Hematopoietic multipotent progenitor cell treated with erythropoietin and hydrocortisone succinate and interleukin-3 and kit ligand, for 17 days (in vitro differentiated cells): ENCODE measurements at places on chromosomes 16 and 17.

DNA sequence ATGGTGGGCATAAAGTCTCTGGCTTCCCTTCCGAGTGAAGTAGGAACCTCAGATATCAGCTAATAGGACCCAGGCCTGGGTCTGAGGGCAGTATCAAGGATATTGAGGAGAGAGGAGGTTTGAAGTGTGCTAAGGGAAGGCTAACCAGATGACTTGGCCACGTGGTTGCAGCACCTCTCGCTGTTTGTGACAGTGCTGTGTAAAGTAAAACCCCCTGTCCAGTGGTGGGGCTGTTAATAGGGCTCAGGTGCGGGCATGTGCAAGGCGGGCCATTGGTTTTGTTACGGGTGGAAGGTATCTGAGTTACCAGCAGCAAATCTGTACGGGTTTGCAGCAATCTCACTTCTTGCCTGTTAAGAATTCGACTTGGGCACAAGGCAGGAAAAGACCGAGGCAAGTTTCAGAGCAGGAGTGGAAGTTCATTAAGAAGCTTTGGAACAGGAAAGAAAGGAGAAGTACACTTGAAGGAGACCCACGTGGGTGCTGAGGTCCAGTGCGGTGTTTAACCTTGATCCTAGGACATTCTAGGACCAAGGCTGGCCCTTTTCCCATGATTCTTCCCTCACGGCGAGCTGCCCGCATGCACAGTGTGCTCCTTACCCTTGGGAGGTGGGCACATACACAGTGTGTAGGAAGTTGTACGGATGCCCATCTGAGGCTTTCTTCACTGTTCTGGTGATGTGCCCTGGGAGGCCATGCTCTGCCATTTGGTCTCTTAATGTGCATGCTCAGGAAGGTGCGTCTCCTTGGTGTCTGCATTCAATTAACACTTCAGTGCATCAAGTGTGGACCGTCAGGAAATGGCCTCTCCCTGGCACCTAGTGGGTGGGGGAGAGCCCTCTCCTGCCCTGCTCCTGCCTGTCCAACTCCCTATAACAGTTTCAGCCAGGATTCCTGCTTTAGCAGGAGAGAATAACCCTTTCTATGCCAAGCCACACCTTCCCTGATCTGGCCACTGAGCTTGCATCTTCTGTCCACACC lies 20.3 kb downstream of the SGF29 start:
- DNase-seq = no peak

DNA sequence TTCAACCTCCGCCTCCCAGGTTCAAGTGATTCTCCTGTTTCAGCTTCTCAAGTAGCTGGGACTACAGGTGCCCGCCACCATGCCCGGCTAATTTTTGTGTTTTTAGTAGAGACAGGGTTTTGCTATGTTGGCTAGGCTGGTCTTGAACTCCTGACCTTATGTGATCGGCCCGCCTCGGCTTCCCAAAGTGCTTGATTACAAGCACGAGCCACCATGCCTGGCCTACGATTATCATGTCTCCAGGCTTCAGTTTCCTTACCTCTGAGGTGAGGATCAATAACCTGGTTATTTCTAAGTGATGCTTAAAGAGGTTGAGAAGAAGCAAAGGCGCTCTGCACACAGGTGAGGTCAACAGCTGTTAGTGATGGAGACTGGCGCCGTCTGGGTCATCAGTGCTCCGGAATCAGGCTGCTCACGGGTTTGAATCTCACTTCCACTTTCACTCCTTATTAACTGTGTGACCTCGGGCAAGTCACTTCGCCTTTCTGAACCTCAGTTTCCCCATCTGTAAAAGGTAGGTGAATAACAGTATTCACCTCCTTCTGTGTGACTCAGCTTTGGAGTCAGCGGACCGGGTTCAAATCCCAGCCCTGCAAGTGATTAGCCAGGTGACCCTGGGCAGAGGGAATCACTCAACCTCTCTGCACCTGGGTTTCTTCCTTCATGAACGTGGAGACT lies 745 bp upstream of the ABCC1 start:
- no peak for DNase-seq

- DNase-seq = no peak
These were observed 24.4 kb downstream of the IRF8 start for GRCh38 chr16:85923153-85924021.

DNA sequence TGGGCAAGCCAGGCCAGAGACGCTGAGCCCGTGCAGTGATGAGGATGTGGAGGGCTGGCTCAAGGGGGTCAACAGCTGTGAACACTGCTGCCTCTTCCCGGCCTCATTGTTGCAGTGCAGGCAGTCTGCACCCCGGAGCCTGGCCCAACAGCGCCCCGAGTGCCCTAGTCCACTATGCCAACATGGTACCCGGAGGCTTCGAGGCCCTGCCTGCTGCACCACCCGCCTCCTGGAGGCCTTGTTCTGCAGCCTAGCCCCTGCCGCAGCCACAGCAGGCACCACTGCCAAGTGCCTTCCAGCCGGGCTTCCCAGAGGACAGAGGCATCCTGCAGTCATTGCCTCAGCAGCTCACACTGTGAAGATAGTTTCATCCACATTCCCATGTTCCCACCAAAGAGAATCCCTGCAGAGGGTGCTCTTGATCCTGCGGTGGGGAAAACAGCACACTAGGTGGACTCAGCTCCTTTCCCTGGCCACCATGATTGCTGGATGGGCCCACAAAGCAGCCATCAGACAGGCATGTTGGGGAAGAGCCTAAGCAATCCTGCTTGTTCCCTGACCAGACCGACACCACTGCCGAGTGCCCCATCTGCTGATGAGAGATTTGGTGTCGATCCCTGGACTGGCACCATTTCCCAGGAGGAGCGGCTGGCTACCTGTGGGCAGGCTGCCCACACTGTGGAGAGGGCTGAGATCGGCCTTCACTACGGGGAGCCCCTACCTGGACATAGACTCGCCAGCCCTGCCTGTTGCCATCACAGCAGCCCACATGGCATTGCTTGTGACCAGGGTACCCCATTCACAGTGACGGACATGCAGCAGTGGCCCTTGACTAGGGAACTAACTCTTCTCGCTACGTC lies 44.9 kb downstream of the USP22 start:
- DNase-seq = no peak

DNA sequence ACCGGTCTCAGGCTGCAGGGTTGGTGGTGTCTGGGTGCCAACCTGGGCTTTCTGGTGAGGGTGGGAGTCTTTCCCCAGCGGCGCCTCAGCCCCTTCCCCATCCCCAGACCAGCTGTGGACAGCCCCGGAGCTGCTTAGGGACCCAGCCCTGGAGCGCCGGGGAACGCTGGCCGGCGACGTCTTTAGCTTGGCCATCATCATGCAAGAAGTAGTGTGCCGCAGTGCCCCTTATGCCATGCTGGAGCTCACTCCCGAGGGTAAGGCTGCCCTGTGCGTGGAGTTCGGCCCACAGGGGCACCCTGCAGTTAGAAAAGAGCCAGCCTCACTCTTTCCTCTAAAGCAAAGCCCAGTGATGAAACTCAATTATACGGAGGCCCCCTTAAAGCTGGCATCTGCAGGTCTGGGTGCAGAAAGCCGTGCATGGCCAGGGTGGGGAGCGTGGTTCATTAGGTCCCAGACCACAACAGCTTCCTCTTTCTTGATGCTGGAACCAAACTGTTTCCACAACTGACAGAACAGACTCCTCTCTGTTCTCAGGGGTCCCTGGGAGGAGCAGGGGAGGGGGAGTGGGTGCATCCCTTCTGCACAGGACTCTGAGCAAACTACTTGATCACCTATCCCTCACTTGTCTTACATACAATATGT lies 10.7 kb downstream of the GUCY2D start:
- DNase-seq = no peak

DNA sequence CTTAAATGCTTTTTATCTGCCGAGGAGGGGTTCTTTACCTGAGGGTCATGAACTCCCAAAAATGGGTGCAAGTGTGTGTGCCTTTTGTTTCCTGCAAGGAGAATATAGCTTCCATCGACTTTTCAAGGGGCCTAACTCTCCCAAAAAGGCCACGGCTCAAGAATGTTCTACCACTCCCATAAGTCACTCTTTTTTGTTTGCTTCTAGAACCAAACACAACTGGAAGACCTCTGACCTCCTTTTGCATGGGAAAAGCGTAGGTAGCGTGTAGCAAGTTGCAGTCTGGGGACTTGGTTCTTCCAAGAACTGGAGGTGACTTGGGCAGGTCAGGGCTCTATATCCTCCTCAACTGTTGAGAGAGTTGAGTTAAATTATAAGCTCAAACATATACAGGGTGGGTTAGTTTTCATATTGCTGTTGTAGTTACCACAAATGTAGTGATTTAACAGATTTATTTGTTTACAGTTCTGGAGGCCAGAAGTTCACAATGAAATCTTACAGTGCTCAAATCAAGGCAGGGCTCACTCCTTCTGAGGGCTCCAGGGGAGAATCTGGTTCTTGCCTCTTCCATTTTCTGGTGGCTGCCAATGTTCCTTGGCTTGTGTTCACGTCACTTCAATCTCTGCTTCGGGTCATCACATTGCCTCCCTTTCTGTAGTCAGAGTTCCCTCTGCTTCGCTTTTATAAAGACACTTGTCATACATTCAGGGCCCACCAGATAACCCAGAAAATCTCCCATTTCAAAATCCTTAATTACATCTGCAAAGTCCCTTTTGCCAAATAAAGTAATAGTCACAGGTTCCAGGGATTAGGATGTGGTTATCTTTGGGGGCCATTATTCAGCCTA lies 1.4 kb downstream of the TMEM97 start:
- DNase-seq = no peak

GRCh38 chr16:57411362-57411976 lies 6.9 kb downstream of the CCL17 start:
- no peak for DNase-seq

DNA sequence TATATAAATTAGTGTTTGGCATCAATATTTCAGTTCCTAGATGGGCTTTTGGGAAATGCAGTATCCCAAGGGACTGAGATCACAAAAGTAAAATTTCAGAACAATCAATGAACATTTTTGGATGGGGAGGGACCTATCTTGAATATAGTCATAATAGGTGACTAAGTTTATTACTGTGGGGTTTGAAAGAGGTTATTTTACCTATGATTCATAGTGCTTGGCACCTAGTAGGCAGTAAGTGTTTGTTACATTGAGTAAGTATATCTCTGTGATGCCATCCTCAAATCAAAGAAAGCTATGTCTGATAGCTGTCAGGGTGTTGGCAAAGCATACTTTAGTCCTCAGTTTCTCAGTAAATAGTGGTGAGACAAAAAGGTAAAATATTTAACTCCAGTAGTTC lies 36.9 kb downstream of the ZNF207 start:
- no peak for DNase-seq

- no peak for DNase-seq
These were observed 138.3 kb downstream of the UTP18 start for GRCh38 chr17:51398687-51399086.

DNA sequence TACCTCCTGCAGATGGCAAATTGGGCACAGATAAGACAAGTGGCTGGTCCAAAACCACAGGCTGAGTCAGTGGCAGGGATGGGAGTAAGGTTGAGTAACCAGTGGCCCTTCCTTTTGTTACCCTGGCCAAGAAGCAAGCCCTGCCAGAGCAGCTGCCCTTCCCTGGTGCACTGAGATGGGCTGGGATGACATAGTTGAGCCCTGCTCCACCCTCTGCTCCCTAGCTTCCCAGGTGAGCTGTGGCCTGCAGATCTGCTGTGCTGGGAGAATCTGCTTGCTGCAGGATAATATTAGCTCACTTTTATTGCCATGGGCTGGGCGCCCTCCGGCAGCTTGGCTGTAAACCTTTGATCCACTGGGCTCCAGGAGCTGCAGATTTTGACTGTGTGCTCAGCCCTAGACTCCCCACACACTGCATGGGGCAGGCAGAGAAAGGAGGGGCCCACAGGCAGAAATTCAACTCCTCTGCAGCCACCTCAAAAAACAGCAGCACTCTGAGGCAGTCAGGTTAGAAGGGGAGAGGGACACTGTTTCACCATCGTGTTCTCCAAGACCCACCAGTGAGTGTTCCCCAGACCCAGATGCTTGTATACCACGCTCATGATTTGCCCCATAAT lies 101.8 kb downstream of the CBLN1 start:
- no peak for DNase-seq

DNA sequence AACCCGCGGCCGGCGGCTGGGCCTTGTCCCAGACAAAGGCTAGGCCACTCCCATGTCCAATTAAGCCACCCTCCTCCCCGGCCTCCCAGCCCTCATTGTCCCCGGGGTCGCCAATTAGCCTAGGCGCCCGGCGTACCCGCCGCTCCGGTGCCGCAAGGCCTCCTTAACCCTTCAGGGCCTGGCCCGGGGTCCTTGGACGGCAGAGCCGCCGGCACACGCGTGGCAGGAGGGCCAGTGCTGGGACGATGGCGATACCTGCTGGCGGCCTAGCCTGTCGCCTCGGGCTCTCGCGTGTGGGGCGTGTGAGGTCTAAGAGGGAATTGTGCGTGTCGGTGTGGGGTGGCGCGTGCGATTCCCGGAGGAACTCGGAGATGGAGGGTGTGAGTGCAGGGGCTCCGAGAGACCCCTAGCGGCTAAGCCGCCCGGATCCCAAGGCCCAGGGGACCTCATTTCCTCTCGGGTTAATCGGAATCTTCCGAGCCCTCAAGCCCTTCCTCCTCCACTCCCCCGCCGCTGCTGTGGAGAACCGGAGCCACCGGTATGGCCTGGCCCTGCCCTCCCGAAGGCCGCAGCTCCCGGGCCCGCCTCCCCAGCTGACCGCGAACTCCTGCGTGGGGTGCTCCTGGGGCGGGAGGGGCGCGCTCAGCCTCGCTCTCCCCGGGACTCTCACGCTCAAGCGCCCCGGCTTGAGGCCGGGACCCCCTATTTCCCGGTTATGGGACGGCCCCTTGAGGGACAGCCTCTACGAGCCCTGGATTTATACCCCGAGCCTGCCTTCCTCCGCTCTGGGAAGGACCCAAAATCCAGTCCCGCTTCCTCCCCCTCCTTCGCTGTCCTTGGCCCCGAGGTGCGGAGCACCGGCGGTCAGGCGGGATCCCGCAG lies 11.9 kb downstream of the TBX2 start:
- no peak for DNase-seq

DNA sequence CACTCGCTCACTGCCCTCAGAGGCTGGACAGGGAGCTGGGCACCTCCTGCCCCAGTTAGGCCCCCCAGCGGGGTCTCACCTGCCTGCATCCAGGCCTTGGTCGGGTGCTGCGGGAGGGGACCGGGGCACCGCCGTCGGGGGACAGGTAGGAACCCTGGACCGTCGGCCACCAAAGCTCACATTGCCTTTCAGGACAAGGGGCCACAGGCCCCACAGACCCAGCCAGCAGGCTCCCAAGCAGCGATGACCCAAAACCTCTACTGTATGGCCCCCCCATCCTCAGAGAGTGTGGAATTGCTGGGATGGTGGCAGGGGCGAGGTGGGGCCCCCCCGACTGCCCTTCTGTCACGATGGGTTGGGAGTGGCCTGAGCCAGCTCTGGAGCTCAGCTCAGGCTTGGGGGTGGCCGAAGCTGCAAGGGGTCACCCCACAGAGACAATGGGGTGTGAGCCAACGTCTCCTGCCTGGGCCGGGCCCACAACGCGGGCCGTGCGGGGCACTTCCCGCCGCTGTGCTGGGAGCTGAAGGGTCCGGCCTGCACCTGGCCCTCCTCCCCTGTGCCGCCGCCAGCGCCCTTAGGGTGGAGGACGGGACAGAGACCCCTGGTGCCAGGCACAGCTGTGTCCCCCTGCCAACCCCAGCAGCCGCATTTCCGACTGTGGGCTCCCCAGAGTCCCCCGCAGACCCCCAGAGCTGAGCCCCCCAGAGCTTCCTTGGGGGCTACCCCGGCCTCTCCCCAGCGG lies 498 bp downstream of the IGFALS start:
- DNase-seq = no peak

GRCh38 chr17:913207-913606 lies 66.4 kb downstream of the NXN start:
- no peak for DNase-seq

- no peak for DNase-seq
These were observed 2.3 kb downstream of the TMEM107 start for GRCh38 chr17:8173871-8174322.
